ENCODE measurements at places on chromosomes 1 and 21. TPM values are rescaled to one million over a fixed set of nuclear protein-coding genes. Genes with fewer than 3 reads are reported as not detected.

The ARHGAP29 gene
- total RNA-seq, result 31.4 TPM

The IGSF21 gene
- not detected for total RNA-seq

The LAMC1 gene
- total RNA-seq, result 323 TPM

The CD58 gene
- 5.6 TPM for total RNA-seq

The ITGB2 gene
- total RNA-seq, result 1.1 TPM

The PER3 gene
- total RNA-seq, result 24.4 TPM

The KRTAP20-2 gene
- total RNA-seq, result not detected

The GPR25 gene
- not detected for total RNA-seq

The LMX1A gene
- not detected for total RNA-seq

The TMCO4 gene
- total RNA-seq, result 12.1 TPM

The B3GALT5 gene
- total RNA-seq, result 0.18 TPM

The DMBX1 gene
- total RNA-seq, result not detected

The S100A7A gene
- not detected for total RNA-seq

The OVAAL gene
- total RNA-seq, result not detected

The OR2T2 gene
- not detected for total RNA-seq

The CNKSR1 gene
- total RNA-seq, result 15.6 TPM

The S100A14 gene
- 624 TPM for total RNA-seq

The TEDDM1 gene
- not detected for total RNA-seq

The KRTAP19-5 gene
- not detected for total RNA-seq

The TRNP1 gene
- total RNA-seq, result 23.6 TPM

The ACKR1 gene
- not detected for total RNA-seq

The RALGPS2 gene
- total RNA-seq, result 26.1 TPM

The MAB21L3 gene
- 0.26 TPM for total RNA-seq

The LCE3D gene
- total RNA-seq, result not detected

The RORC gene
- total RNA-seq, result not detected

The SPRR2E gene
- not detected for total RNA-seq

The HAO2 gene
- 0.39 TPM for total RNA-seq

The IGFN1 gene
- not detected for total RNA-seq

The MXRA8 gene
- 4.9 TPM for total RNA-seq

The IFFO2 gene
- total RNA-seq, result 23.7 TPM

All from Caco-2 (cell line).